T-helper 1 cell (primary cell): ENCODE measurements at places on chromosomes 13 and 19.

DNA sequence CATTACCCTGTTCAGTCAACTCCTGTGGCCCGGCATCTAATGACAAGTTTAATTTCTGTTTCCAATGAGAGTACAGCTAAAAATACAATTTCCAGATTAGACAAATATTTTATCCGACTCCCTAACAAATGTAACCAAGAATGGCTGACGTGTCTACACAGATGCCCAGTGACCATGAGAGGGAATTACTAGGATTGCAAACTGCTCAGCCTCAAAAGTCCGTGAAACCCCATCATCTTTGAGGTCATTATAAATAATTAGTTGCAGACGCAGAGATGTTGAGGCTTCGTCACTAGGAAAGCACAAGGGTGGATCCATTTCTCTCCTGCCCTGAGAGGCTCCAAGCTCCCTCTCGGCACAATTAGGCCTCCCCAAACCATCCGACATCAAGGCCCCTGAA is 104.1 kb upstream of the ZNF507 start:
- no peak for DNase-seq

- DNase-seq: no peak
These were observed 151.6 kb downstream of the ZIC5 start for GRCh38 chr13:99819967-99820366.

- no peak for DNase-seq
These were observed 1.2 kb downstream of the KLK13 start for GRCh38 chr19:51063664-51064063.

DNA sequence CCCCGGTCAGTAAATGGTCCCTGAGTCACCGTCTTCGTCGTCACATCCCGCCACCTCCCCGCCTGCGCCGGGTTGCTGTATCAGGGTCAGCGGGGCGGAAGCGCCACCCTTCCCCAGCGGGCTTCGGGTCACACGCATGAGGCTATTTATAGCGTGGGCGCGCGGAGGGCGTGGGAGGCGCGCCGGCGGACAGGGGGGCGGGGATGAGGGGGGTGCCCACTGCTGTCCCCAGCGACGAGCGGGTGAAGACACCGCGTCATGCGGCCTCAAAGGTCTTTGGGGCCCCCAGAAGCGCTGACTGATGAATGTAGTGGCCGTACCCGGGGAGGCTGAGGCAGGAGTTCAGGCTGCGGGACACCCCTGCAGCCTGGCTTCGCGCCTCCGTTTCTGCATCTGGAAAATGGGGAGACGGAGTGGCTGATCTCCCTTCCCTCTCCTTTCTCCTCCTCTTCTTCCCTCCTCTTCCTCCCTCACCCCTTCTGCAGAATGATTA is 7.9 kb downstream of the UNC13A start:
- no peak for DNase-seq

DNA sequence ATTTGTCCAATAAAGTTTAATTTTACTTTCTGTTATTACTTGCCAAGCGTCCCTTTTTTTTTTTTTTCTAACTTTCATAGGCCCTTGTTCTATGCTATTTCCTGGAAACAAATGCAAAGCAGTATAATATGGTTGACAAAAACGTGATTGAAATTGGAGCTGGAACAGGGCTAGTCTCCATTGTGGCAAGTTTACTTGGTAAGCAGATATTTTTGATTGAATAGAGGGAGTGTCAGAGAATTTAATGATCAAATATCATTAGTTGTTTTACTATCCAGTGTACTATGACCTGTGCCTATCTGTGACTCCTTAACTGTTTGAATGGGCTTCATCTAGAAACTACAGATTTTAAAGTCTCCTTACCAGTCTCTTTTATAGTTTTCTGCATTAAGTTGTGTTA is 46.7 kb downstream of the ERCC5 start:
- DNase-seq: no peak

- DNase-seq: no peak
These were observed 29.4 kb downstream of the RFXAP start for GRCh38 chr13:36848199-36848982.

- no peak for DNase-seq
These were observed 396 bp downstream of the RTN2 start for GRCh38 chr19:45496349-45496953.

- no peak for DNase-seq
These were observed 23.7 kb upstream of the TFDP1 start for GRCh38 chr13:113560645-113561416.

DNA sequence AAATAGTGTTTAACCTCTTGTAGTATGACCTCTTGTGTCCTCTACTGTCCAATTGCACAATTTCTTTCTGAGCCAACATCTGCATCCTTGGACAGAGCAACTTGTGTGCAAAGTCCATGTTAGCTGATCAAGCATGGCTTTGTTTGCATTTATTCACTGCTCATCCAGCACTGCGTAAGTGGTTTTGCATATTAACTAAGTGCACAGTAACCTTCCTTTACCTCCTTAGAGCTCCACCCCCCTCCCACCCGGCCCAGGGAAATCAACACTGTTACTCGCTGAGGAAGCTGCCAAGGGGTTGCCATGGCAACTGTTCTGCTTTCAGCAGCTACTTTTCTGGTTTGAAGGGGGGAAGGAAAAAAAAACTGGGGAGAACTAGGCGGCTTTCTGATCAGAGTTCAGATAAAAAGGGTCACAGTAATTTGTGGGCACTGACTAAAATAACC is 153.5 kb upstream of the KLF12 start:
- peak; percentile 83 for DNase-seq

DNA sequence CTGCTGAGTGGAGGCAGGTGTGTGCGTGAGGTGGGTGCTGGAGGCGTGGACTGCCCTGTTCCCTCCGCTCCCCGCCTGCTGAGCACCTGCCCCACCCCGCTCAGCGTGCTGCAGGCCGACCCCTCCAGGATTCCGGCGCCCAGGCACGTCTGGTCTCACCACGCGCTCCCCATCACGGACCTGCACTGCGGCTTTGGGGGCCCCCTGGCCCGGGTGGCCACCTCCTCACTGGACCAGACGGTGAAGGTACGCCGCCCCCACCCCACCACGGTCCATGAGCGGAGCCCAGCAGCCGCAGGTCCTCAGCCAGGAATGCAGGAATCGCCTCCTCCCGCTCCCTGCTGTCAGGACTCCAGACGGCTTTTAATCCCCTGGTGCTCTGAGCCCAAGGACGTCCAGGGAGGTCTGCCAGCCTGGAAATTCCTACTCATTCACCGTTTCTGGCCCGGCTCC is 6.0 kb downstream of the WDR18 start:
- DNase-seq: no peak

- DNase-seq: peak; percentile 74
These were observed 874 bp downstream of the TRIM28 start for GRCh38 chr19:58544591-58545285.

DNA sequence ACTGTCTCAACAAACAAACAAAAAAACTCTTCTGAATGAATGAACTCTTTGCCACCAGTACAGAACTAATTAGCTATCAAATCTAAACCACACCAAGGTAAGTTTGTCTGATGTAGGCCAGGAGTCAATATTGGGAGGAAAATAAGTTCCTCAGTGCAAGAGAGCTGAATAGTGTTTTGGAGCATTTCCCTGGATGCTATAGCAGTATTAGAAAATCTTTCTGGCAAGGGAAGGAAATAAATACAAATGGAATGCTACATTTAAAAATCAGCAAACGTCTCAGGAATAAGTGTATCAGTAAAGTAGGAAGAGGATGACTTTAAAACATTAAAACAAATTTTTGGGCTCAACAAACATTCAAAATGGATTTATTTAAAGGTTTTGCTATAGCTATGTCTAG is 81.3 kb upstream of the TMTC4 start:
- DNase-seq: no peak

DNA sequence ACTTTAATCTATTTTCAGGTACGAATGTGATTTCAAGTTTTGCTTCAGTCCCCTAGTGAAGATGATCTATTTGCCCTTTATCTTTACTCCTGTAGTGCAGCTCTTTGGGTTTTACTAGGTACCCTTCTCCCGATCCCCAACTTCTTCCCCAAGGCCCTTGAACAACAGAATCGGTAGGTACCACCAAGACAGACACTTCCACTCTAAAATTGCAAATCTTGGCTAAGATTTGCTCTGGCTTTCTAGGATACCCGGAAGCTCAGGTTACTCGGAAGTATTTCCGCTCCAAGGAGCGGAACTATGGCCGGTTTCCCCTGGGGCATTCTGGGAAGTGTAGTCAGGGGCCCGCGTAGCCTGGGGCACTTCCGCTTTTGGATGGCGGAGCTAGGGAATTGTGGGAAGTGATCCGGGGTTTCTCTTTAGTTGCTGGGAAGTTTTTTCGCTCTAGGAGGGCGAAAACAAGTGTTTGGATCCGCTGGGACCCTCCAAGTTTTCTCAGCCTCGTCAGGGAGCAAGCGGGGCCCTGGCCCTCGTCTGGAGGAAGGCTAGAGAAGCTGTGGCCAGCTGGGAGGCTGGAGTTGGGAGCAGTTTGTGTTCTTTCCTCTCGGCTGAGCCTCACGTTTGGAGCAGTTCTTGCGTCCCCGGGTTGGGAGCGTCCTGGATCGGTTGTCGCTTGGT is 5.1 kb upstream of the ZNF227 start:
- peak; percentile 46 for DNase-seq

- DNase-seq: no peak
These were observed 1278.8 kb upstream of the MIR17HG start for GRCh38 chr13:90068658-90069057.

DNA sequence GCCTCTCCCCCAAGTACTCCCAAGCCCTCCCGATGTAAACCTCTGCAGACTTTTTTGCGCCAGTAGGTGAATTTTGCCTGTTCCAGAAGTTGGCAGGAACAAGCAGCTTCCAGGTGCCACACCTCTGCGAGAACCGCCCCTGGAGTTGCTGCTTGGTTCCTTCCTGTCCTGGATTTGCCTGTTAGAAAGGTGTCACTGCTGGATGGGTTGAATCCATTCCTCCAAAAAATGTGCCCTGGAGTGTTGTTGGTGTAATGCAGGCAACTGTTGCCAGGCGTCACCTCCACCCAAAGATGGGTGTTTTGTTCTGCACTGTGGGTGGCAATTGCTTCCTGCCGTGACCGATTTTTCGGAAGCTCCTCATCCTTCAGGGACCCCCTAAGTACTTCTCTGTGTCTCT is 5.7 kb downstream of the PGPEP1 start:
- no peak for DNase-seq

DNA sequence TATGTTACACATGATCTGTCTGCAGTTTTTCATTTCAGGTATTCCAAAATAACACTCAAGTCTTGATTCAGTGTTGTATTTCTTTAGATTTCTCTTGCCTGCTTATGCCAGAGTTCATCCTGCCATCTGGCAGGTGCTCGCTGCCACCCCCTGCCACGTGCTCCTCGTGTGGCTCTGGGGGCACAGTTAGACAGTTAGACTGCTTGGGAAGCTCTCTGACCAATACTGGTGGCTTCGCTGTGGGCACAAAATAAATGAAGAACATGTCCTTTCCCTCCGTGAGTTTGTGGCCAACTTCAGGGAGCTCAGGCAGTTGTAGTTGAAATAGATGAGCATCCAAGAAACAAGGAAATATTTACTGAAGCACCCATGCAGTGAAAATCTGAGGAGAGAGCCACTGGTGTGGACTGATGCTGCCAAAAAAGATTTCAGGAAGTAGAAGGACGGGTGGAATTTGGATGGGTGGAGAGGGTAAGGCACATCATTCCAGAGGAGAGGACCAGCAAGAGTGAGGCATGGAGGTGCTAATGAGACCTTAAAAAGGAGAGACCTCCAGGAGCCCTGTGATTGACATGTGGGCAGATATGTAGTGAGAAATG is 37.5 kb upstream of the GPR183 start:
- no peak for DNase-seq

GRCh38 chr13:20258208-20258962 is 26.3 kb upstream of the GJB6 start:
- no peak for DNase-seq

DNA sequence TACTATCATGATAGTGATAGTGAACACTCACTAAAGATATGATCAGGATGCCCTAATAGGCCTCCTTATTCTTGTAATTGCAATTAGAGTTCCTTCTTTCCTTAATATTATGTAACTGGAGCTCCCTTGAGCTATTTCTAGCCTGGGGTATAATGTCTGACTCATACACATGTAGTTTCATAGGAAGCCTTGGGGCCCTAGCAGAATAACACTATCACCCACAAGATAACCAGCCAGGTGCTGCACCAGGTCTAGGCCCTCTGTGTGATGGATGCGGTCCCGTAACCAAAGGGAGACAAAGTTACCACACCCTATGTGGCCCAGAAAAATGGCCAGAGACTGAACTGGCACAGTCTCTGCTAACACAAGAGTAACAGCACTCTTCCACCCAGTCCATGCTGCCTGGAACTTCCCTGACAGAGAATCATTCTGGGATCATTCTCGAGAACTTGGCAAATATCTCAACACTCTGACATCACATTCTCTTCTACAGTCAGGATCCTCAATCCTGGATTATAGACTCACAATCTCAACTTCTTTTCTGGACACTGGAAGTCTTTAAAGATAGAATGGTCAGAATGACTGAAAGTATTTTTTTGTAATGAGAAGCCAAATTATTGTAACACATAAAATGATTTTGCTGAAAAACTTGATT is 32.6 kb upstream of the IGFL4 start:
- no peak for DNase-seq

- DNase-seq: no peak
These were observed 54.5 kb downstream of the LMO7 start for GRCh38 chr13:75690607-75691006.

- DNase-seq: no peak
These were observed 77.0 kb downstream of the TM9SF2 start for GRCh38 chr13:99577934-99578917.

- DNase-seq: no peak
These were observed 27.2 kb upstream of the WDR18 start for GRCh38 chr19:956766-957440.

DNA sequence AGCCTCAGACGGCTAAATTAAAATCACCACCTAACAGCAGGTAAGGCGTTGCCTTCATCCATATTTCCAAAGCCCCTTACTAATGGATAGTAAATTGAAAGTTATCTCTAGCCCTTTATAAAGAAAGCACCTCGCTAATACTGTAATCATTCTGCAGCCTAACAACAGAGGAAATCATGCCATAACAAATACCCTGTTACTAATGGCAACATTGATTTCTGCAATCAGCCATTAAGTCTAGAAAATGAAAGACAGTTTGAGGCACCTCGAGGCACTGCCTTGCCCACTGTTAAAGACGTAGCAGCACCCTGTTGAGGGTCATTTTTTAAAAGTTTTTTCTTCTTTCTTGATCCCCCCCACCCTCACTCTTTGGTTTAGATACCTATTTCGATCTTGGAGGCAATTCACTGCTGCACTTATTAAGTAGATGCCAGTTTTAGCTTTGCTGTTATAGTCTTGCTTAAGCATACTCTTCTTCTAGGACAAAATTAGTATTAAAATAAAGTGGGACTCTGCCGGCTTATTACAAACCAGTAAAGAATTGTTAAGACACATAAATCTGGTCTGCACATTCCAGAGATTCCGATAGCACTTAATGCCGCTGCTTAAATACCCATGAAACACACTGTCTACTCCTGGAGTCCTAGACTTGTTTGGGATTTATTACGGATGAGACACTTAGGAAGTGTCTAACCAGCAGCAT is 74.8 kb downstream of the ZNF536 start:
- DNase-seq: no peak
